ENCODE measurements at places on chromosomes 6 and 20. TPM values are rescaled to one million over a fixed set of nuclear protein-coding genes. Genes with fewer than 3 reads are reported as not detected.

The TMEM14C gene
- 103 TPM for total RNA-seq

The RFX6 gene
- not detected for total RNA-seq

The RIMS1 gene
- 0.80 TPM for total RNA-seq

The OTOR gene
- total RNA-seq = not detected

The OVOL2 gene
- not detected for total RNA-seq

The IL17A gene
- not detected for total RNA-seq

The IFT52 gene
- total RNA-seq = 11.5 TPM

The GPANK1 gene
- 12.3 TPM for total RNA-seq

The LMBRD1 gene
- total RNA-seq = 46.2 TPM

The FAM184A gene
- 3.9 TPM for total RNA-seq

The WDR27 gene
- total RNA-seq = 12.3 TPM

The SPATS1 gene
- not detected for total RNA-seq

The HCK gene
- total RNA-seq = 14.1 TPM

The MEP1A gene
- total RNA-seq = not detected

The UBE2C gene
- total RNA-seq = 1.6 TPM

The PSORS1C1 gene
- total RNA-seq = 1.1 TPM

The NHSL1 gene
- total RNA-seq = 45.1 TPM

Data from left cardiac atrium (tissue), 4 donors.